ENCODE measurements at places on chromosomes 4 and X.

DNA sequence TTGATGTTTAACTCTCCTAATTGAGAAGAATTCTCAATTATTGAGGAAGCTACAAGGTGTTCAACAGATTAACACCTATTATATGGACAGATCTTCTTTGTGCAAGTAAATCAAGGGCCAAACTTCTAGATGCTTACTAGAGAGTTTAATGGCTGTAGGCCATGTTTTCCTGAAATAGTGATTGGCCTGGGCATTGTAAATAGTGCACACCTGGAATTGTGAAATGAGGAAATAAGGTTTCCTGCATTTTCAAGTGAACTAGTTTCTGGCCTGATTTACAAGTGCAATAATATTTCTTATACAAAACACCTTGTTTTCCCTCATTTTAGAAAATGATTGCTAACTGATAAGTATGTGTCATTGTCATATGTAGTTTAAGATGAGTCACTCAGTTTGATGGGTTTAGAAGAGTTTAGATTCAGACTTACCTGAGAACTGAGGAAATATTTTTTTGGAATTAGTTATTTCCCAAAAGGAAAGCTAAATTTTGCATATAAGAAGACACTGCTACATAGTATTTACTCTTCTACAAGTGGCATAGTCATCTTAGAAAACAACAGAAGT is 21.2 kb downstream of the AFF1 start:
- DNase-seq: no peak

DNA sequence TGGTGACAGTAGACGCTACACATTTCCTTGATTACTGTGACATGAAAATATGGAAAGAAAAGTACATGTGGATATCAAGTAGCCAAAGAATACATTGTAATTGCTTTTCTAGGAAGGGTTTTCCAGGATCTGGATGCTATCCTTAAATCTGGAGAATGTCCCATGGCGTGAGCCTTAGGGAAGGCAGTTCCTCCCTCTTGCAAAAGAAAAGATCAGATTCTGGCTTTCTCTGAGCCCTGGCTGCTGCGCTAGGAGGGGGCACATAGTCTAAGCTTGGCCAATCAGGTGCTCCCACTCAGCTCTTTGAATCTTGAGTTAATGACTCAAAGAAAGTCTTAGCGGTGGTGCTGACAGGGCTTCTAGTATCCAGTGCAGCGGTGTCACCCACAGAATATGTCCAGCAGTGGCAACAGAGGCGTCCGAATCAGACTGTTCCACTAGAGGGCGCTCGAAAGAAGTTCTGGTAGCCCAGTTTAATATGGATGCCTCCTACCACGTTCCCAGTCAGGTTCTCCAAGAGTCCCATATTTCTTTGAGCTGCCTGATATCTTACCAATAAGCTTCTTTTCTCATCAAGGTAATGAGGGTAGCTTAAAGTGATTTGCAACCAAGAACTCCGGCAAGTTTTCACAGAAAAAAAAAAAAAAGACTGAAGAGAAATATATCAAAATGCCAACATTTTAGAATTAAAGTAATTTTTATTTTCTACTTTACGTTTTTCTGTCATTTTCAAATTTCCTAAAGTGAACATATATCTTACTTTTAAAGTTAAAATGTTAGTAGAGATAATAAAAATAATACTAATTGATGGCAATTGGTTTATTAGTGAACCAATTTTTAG is 213.4 kb upstream of the S100G start:
- no peak for DNase-seq

DNA sequence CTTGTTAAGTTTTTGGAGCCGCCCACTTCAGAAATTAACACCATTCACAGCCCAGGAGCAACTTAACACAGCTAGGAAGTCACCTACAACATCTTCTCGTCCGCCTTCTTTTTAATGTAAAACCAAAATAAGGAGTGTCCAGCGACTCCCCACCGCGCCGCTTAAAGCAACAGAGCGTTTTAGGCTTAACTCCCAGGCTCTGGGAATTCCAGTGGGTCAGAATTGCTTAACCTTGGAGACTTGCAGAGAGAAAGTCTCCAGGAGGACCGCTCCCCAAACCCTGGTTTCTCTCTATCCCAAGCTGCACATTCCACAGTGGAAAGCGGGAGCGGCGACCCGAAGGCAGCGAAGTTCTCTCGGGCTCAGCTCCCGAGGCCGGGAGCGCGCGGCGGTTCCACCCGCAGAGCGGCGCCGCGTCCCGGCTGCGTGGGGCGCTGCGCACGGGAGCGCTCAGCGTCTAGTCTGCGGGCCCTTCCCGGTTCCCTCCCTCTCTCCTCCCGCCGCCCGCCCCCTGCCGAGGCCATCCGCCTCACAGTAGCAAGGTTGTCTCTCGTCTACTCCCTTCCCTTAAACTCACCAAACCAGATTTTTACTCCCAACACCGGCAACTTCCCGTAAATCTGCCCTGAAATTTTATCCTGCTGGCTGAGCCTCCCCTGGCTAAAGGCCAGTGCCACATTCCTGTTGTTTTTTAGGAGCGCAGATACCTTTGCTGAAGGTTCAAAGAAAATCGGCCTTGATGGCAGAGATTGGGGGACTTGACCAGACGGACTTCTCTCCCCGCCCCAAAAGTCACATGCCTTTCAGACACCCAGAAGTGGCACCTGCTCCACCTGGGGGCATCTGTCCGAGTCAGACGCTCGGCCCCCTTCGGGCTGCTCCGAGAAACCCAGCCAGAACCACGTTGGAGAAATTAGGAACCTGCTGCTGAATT is at the start of gene RBM47:
RBM47 (minus strand) TSS at position 464 of the 934 bp plus-strand sequence. CDS start 190,971 bp downstream, outside the sequence.
- peak; percentile 31 for DNase-seq

DNA sequence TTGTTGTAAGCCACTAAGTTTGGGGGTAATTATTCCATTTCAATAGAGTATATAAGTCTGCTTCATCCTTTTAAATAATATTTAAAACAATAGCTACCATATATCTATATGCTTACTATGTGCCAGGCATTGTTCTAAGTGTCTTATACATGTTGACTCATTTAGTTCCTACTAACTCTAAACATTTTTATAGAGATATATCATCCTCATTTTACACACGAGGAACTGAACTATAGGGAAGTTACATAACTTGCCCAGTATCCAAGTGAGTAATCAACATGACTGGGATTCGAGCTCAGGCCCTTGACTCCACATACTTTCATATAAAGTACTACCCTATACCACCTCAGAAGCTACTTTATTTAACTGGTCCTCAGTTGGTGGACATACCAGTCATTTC is 175.3 kb upstream of the RAI2 start:
- DNase-seq: no peak

GRCh38 chrX:41670112-41670511 is 18.7 kb upstream of the GPR34 start:
- no peak for DNase-seq

DNA sequence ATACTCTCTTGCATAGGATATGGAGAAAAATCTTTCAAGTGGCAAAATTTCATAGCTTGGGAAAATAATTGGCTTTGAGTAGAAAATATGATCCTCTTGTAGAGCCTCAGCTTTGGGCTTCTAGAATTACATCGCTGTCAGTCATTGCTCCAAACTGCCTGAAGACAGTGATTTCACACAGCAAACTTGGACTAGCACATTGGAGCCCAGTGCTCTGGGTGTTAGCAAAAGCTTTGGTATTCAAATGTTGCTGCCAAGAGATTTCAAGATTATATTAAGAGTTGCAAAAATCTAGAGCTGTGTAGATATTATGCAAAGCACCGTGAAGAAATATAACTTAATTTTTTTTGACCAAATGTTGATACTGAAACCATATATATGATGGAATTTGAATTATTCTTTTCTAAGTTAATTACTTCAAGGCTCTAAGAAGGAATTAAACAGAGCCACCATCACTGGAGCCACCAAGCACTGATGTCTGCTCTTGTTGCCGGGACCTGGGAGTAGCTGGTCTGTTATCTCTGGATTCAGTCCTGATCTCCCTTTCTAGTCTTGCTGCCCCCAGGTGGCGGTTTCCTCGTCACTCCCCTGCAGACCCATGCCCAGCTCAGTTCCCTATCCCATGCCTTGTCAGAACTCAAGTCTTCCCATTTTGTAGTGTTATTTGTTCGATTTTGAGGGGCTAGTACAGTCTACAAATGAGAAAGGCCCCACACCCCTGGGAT is 260.7 kb upstream of the SFRP2 start:
- DNase-seq: no peak

GRCh38 chrX:25596921-25597320 is 541.2 kb upstream of the MAGEB18 start:
- DNase-seq: no peak

DNA sequence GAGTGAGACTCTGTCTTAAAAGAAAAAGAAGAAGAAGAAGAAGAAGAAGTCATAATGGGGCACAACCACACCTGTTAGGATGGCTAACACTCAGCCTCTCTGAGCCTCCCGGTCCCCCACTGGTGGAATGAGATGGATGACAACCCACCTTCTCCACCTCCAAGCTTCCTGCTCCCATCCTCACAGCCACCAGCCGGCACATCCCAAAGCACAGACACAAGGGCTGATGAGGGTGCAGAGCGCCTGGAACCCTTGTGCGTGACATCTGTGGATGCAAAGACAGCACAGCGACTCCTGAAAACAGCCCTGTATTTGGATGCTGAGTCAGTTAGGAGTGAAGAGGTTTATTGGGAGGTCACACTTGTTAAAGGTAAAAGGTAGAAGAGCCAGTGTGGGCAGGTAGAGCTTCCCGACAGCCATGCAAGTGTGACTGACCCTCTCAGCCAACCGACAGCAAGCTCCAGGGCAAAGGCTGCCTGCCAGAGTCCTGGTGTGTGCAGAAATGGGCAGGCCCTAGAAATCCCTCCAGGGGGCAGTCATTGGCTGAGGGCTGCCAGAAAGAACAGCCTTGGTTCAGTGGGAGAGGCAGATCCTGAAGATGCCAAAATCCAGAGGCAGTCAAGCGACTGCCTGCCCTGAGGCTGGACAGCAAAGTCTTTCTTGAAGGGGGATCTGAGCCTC is 26.6 kb upstream of the MAN2B2 start:
- DNase-seq: no peak

GRCh38 chrX:5458300-5458842 is 770.3 kb downstream of the NLGN4X start:
- no peak for DNase-seq

DNA sequence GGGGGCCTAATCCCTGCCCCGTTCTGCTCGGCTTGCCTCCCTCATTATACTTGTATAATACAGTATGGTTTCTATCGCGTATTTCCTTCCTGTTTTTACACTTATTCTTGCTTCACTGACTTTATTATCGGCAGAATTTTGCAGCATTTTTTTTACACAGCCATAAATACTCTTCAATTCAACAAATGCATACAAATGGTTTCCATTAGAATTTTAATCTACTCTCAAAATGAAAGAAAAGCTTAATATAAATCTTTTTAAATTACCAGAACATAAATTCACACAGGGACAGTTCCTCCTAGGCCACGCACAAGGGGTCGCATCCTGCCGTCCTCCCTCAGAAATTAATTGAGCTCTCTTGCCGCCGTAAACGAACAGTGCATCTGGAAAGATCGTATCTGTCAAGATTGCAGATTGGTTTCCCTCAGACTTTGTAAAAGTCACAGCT is 42.9 kb downstream of the DCTD start:
- no peak for DNase-seq

DNA sequence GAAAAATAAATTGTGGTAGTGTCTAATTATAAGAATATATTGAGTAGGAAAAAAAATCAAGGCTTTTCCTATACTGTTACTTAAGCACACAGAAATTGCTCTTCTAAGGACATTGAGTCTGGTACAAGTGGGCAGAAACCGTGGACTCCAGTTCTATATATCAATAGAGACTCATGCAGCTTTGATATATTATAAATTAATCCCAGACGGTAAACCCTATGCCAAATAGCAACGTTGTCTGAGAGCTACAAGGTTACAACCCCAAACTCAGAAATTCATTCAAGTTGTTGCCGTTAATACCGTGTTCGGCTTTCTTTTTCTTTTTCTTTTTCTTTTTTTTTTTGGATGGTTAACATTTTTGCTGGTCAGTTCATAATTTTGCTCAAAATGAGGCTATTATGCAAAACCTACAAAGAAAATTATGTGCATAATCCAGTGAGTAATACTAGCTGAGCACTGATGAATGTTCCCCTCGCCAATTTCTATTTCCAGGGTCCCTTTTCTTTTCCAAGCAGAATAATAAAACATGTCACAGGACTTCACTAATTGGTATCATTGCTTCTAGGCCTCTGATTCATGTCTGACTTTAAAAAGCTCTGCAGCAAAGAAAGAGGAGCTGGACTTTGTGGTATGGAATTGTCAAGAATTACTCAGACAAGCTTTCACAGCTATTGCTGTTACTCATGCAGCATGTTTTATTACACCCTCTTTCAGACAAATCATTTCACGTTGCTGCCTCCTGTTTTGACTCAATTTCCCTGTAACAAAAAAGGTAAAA is 737.7 kb downstream of the NLGN4X start:
- no peak for DNase-seq

DNA sequence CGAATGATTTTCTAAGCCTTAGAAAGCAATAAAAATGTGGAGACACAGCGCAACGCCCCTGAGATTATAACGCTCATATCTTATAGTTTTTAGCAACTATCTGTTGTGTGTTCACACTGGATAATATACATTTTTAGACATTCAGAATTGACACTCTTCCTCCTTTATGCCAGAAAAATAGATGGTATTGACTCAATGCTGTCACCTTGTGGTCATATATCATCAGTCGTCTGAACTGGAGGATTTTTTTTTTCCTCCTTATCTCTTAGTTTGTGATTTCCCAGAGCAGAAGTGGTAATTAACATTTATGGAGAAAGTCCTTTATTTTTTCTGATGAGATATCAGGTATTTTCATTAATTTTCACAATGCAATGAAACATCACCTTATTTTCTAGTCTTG is 759.6 kb downstream of the RAB28 start:
- DNase-seq: no peak

DNA sequence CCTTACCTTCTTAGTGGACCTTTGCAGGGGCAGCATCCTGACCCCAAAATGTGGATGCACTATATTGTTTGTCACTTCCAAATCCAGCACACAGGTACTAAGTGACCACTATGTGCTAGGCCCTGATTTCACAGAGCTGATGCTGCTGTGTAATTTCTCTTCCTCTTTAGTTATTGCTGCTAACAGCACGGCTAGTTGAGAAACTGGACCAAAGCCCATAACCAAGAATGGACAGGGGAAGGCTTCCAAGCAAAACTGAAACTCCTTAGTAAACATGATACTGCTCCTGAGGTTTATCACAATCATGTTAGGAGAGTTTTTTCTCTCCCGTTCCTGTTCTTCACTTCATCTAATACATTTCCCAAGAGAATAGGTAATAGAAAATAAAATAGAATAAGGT is 172.9 kb upstream of the TTC29 start:
- DNase-seq: no peak

DNA sequence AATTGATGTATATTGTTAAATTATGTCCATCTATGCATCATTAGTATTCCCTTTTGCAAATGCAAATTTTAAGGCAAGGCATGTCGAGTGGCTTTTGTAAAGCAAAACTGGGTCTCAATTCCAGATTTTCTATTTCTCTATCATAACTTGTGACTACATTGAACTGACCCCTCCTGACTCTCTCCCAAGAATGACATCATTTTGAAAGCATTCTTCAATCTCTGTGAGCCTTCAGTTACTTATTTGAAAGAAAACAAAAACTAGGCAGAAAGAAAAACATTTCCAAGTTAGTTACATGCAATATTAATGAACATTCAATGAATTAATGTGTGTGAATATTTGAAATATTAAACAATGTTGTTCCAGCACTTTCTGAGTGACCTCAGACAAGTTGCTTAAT is 314.3 kb upstream of the CLNK start:
- DNase-seq: no peak

Measured in NCI-H774 (cell line).